Stimulated activated CD4-positive, alpha-beta T cell treated with anti-CD3 and anti-CD28 coated beads, Interleukin-4, amount 100 ng/mL, for 4 hours (primary cell): ENCODE measurements at places on chromosomes 6 and 20.

GRCh38 chr6:11682561-11682975, 96.0 kb downstream of the ADTRP start:
- no peak for DNase-seq

DNA sequence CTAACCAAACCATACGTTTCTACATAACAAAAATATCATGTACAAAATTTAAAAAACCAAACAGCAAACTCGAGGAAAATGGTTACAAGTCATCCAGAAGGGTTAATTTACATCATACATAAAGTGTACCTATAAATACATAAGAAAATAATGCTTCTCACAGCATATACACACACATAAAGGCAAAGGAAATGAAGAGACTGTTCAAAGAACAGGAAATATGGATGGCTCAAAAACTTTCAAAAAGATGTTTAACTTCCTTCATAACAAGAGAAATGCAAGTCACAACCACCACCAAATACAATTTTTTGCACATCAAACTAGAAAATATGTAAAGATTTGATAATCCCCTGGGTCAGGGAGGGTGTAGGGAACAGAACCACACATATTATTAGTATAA, 7.5 kb downstream of the SLC22A23 start:
- no peak for DNase-seq

DNA sequence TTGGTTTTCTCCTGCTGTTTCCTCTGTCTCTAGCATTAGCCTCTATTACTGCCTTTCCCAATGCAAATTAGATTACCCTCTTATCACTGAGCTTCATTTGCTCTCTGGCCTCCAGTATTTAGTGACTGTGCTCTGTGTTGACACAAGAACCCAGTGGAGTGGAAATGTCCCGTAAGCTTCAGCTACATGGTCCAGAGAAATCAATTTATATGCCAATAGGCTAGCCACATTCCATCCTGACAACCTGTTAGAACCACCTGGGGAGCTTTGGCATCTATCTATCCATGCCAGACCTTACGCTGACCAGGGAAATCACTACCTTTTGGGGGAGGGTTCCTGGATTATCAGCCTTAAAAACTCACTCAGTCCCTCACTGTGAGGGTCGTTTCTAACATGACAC, 459.6 kb downstream of the UTRN start:
- DNase-seq, result no peak

GRCh38 chr20:53238121-53238660, 266.0 kb downstream of the TSHZ2 start:
- no peak for DNase-seq

- DNase-seq, result peak; percentile 17
Measured at GRCh38 chr20:62551407-62552323, 75.9 kb upstream of the GATA5 start.

GRCh38 chr20:19868441-19868840, 110.4 kb downstream of the RIN2 start:
- DNase-seq, result no peak

- no peak for DNase-seq
Measured at GRCh38 chr6:123497025-123497424, 139.7 kb downstream of the TRDN start.

GRCh38 chr6:5104667-5105066, 19.5 kb downstream of the PPP1R3G start:
- no peak for DNase-seq

- no peak for DNase-seq
Measured at GRCh38 chr6:160030103-160030502, 61.2 kb downstream of the IGF2R start.

GRCh38 chr6:142276256-142276655, 25.6 kb upstream of the ADGRG6 start:
- no peak for DNase-seq

DNA sequence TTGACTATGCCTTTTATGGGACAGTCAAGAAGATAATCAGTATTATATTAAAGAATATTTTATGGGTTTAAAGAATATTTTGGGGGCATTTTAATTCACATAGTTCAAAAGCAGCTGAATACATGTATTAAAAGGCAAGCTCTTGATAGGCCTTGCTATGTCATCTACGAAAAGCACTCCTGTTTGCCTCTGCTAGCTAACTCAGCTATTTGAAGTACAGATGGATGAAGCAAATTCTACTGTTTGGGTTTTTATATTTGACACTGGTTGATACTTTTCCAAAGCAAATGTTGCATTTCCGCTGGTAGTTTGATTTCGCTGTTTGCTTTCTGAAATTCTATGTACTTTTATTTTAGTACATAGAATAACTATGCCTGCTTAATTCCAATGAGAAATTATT, 47.0 kb downstream of the SLC22A3 start:
- DNase-seq, result no peak

- DNase-seq, result no peak
Measured at GRCh38 chr6:112956696-112957535, 609.8 kb downstream of the RFPL4B start.

- no peak for DNase-seq
Measured at GRCh38 chr6:7550433-7550801, 8.9 kb downstream of the DSP start.

DNA sequence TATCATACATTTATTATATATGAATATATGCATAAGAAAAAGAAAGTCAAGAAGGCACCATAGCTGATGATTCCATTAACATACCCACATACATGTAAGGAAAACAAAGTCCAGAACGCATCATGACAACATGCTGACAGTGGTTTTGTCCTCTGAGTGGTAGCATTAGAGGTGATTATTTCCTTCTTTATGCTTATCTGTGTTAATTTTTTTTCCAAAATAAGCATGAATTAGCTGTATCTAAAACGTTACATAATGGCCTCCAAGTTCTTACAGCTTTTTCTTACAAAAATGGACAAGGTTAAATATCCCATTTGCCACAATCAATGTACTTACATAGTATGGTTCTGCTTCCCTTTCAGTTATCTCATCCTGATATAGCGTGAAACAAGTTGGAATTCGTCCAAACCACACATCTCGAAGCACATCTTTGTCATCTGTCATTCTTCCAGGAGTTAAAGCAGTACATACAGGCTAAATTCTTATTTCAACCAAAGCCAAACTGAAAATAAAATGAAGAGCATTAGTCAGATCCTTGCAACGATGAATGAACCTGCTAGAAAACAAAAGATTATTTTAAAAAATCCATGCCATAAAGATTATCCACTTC, 9.7 kb downstream of the ATG5 start:
- DNase-seq, result no peak

GRCh38 chr20:51939259-51939585, 136.9 kb upstream of the SALL4 start:
- no peak for DNase-seq

DNA sequence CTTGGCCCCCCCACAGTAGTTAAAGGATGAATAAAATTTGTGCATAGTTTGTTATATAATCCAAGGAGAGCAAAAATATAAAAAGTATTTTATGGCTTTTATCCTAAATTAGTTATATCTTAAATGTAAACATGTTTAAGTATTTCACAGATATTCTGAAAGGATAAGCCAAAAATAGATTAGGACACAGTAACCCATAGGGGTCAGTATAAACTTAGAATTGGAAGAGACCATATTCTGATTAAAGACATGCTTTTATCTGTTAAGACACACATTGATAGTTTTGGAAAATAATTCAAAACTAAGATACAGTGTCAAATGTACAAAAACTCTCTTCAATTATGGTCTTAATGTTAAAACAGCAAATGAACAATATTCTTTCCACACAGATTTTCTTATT, 4.5 kb upstream of the SERINC1 start:
- DNase-seq, result no peak

DNA sequence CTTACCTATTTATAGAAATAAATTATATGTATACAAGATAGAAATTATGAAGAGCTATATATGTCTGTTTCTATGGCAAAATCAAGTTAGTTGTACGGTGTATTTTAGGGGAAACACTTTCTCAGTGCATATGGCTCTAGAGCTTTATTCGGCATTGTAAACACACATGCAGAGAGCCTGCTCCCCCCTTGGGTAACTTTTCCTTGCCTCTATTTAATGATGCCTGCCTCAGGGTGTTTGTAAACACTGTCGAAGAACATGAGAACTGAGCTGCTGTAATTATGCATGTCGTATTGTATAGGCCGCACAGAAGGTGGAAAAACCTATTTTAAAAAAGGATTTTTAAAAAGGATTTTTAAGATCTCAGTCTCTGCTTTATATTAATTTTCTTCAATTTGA, 133.4 kb downstream of the FNDC1 start:
- no peak for DNase-seq

GRCh38 chr6:121158438-121158837, 175.8 kb downstream of the TBC1D32 start:
- DNase-seq, result no peak
